Activated CD4-positive, alpha-beta T cell treated with anti-CD3 and anti-CD28 coated beads, Interleukin-2, amount 50 U/mL, for 4 hours (primary cell): ENCODE measurements at places on chromosomes 12 and 14.

DNA sequence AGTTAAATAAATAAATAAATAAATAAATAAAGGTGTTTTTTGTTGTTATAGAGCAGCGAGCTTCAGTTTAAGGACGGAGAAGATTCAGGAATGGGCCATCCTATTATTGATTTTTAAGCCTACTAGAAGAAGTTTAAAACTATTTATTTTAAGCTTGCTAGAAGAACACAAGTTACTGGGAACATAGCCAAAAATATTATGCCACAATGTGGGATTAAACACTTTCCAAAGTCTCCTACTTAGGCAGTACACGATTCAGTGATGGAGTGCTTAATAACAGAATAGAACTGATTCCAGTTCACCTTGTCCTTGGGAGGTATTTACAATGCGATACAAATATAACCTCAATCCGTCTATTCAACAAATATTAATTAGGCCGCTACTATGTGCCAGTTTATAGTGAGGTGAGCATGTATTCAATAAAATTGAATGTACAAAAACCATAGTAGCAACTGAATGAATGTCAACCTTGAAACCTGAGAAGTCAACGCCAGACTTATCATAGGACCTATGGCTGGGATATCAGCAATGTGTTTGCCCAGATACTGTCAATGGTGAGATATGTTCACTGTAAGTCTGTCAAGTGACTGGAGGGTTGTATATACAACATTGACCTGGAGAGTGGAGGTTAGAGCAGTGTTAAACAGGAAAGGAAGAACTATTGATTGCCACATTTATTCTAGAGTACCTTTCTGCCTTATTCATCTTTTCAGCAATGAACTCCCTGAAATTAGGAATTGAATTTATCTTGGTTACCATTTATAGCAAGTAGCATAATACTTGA, 486.4 kb downstream of the TMTC2 start:
- no peak for DNase-seq

DNA sequence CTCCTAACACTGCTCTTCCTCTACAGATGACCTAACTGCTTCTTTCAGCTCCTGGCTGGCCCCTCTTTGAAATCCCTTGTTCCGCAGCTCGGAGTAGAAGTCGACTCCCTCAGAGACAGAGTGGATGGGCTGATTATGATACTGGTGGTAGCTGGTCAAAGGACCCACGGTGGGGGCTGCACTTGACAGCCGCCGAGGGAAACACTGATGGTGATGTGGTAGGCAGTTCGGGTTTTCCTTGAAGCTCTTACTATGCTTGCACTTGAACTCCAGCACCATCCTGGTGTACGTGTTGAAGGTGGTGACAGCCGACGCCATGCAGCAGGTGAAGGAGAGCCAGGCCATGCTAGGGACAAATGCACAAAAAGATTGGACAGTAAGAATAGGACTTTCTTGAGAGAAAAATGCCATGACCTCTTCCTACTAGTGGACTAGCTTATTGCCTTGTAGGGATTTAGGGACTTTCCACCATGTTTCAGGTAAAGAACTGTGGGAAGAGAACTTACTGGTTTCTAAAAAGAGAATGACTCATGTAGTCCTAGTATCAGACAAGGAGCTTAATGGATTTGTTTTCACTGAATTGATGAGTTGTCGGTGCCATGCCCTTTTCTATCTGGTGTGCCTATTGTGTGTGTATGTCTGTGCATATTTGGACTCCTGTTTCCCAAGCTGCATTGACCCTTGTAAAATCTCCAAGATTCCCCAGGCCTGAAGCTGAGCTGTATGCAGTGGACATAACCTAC, 18.4 kb downstream of the GSG1 start:
- no peak for DNase-seq

GRCh38 chr14:68662392-68662791, 130.5 kb downstream of the ZFP36L1 start:
- no peak for DNase-seq

DNA sequence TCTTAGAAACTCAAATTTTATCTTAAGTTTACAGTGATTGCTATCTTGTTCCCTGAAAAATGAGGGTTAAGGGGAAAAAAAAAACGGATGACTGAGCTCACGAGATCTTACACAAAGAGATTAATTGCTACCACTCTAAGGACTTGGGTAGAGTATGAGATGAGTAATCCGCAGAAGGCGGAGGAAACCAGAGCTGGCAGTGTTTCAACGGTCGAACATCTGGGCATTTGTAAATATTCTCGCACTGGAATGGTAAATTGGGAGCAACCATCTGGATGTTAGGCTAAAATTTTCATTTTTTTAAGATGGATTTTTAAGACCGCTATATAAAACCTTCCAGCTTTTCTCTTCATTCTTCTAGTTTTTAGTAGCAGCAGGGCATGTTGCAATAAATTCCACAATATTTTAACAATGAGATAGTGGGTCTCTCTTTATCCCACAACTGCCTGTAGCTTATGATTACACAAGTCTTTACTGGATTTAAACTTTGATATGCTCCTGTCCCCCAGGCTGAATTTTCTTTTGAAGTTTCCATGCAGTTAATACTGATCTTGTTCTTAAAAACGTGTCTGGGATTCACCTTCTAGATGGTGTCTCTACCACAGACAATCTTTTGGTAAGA, 1324.1 kb downstream of the AACS start:
- no peak for DNase-seq

DNA sequence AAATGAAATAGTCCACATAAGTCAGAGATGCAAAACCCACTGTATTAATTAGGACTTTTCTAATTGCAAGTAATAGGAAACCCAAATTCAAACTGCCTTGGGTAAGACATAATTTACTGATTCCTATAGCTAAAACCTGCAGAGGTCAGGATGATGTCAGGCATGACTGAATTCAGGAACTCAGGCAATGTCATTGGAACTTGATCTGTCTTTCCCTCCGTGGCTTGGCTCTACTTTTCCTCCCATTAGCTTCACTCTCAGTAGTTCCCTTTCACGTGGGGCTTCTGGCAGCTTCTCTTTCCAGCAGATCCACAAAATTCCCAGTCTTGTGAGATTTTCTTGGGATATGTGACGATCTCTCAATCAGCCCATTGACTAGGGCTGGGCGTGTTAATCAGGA, 2.4 kb upstream of the JDP2 start:
- no peak for DNase-seq

DNA sequence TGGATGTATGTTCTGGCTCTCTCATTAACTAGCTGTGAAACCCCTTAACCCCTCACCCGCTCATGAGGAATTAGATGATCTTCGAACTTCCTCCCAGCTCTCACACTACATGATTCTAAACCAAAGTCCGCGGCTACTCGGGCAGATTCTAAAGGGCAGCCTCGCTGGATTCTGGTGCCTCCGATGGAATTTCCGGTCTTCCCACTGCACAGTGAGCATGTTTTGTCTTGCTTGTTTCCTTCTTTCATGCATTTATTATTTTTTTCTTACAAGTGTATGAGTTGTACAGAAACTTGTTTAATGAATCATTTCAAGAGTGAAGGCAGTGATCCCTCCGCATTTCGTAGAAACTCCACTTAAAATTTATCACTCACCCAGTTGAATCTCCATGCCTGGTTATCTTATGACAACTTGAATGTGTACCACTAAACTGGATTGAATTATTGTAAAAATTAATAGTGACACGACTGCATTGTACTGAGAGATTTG, 4.5 kb upstream of the HCAR3 start:
- no peak for DNase-seq

GRCh38 chr14:70982200-70982599, 74.9 kb downstream of the PCNX1 start:
- no peak for DNase-seq

GRCh38 chr14:26527095-26527494, 70.7 kb downstream of the NOVA1 start:
- no peak for DNase-seq

DNA sequence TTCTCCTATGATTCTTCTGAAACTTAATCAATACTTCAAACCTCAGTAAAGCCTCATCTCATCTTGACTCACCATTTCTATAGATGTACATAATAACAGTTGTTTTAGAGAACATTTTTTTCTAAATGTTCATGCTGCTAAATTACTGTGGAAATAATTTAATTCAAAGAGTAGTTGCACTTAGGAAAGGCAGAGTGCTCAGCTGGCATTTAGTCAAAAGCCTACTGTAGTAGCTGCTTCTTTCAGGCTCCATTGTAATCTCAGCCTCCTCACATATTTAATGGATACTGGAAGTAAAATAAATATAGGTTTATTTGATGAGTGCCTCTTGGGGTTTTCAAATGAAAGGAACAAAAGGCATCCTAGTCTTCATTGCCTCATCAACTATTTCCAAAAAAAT, 325.0 kb downstream of the CCER1 start:
- DNase-seq: no peak

DNA sequence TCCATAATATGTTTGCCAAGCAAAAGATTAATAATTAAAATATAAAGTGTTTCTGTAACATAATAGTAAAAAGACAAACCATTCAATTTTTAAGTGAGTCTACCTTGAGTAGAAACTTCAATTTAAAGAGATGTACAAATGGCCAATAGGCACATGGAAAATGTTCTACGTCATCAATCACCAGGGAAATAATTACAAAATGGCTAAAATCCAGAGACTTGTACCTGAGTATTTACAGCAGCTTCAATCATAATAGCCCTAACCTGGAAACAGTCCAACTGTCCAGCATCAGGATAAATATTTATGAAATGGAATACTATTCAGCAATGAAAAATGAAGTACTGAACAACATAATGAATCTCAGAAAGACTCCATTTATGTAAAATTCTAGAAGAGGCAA, 95.5 kb upstream of the FAR2 start:
- no peak for DNase-seq
